ENCODE measurements at places on chromosomes 7 and 10.

GRCh38 chr10:89591796-89592271, 53.2 kb downstream of the PANK1 start:
- no peak for DNase-seq

DNA sequence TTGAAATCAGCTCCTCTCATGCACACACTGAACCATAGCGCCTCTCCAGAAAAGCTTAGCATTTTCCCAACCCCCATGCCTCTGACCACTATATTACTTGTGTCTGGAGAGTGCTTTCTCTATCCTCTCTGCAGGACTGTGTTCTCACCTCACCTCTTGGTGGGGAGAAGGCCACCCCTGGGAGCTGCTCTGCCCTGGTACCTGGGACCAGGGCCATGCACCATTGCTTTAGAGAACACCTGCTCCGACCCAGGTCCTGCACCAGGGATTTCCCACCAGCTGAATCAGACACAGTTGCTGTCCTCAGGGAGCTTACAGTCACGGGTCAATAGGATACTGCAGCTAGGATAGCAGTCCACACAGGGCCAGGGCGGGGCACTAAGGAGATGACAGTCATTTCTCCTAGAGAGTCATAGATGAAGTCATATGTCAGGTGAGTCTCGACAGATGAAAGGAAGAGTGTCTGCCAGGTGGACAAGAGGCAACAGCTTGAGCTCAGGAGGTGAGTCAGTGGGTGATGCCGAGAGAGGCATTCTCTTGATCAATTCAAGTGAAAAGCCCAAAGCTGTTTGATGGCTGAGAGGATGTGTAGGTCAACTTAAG, 619 bp upstream of the LMTK2 start:
- peak; percentile 40 for DNase-seq

DNA sequence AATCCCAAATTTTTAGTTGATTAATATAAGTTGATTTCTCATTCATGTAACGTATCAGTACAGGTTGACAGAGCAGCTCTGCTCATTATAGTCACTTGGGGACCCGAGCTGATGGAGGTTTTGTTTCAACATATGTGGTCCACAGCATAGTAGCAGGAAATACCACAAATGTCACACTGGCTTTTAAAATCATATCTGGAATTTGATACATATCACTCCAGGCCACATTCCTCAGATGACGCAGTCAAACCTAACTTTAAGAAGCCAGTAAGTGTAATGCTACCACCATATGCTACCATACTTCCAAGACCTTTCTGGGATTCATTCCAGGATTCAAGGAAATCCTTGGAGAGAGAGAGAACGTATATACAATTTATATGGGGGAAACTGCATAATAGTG, 156.3 kb downstream of the PHF14 start:
- DNase-seq, result no peak

GRCh38 chr7:147196481-147196880, 1079.9 kb downstream of the CNTNAP2 start:
- DNase-seq, result peak; percentile 51

DNA sequence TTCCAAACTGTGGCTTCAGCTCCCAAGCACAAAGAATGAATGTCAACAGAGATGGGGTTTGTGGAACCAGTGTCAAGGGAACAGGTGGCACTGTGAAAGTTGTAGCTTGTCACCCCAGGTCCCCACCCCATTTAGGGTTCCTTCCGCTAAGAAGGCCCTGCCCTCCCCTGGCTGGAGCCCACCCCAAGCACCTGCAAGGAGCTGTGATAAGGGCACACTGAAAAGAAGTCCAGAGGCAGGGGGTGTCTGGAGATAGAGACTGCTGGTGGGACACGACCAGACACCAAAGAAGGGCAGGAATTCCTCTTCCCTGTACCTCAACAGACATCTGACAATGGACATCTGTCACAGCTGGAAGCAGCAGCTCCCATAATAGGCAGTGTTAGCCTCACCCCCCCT, 4.5 kb downstream of the GRID1 start:
- DNase-seq, result no peak

DNA sequence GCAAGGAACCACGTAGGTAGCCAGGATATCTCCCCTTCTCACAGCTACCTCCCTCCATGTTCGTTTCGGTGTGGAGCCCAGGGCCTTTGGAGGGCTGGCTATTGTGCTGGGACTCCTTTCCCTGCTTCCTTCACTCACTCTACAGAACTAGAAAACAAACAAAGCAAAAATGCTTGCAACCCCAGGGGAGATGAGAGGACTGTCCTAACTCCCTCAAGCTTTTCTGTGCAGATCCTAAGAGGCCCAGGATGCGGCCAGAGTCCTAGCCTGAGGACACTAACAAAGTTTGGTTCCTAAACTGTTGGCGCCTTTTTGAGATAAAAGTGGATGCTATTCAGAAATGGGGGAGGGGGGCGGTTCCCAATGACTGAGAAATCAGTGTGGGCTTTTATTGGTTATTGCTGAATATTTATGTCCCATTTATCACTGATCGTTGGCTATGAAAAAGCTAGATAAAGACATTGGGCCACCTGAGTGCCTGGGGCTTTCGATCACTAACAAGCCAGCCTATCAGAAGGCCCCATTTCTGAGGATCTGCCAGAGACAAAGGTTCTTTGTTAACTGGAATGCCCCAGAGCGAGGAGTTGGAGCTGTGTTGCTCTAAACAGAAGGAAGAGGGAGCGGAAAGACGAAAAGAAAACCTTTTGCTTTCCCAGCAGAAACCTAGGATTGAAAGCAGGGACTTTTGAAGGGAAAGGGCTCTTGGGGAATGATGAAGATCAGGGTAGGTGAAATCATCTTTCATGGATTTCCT, 95.2 kb upstream of the EGR2 start:
- no peak for DNase-seq

GRCh38 chr7:28955718-28956607, 2.2 kb downstream of the TRIL start:
- DNase-seq, result peak; percentile 77

DNA sequence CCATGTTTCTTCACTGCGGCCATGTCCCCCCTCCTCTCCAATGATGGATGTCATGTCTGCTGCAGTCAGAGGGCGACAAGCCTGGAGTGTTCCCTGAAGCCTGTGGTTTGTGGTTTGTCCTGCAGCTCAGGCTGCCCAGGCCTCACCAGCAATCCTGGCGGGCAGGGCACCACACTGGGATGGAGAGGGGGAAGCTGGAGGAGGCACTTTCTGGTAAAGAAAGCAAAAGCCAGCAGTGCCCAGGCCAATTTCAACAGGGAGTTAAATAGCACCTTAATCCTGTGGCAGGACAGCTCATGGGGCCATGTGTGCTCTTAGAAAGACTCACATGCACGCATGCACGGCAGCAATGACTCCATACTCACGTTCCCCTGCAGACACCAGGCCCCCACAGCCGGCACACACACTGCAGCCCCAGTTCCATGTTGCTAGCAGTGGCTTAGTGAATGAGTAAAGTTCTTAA, 158.3 kb downstream of the EGFR start:
- DNase-seq, result no peak

DNA sequence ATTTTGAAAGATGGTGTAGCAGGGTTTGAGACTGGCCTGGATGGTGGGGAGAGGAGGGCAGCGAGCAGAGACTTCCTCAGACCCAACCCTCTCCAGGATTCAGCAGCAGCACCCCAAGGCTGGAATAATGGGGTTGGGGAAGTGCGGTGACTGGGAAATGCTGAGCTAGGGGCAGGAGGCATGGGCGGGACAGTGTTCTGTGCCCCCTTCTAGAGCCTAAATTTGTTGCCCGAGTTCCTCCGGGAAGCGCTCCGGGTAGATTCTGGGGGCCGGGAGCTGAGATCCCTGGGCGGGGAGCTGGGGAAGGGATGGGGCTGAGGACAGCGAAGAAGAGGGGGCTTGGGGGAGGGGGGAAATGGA, at the start of gene CHAT:
Gene CHAT (plus strand): TSS at position 156 of the 360 bp plus-strand sequence. CDS start 153 bp downstream, at position 309.
- no peak for DNase-seq

DNA sequence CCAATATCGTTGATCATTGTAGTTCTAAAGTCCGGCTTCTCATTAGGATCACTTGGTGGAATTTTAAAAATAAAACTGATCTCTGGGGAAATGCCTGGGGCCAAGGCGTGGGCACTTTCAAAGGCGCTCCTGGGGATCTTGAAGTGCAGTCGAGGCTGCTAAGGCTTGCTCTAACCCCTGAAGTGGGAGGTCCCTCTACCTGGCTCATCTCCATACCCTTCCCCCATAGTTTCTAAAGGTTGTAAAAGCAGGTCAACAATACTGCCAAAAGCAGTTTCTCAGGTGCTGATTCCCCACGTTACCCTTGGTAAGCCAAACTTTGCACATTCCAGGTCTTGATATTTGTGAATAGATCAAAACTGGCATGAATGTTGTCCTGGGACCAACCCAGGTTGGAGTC, 79.0 kb upstream of the SP8 start:
- DNase-seq, result no peak

DNA sequence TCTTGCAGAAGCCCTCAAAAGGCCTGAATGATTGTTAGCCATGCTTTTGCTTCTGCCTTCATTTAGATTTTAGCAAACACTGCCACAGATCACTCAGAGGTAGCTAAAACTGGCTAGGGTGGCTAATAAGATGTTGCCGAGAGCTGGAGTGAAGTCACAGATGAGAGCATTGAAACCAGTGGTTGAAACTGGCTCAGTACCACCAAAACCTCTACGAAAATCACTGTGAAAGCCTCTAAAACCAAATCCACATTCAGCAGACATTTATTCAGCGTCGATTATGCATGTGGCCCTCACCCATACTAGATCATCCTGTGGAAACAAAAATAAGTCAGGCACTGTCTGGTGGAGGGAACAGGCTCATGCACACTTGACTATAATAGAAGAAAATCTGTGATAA, 50.8 kb downstream of the PIK3CG start:
- no peak for DNase-seq

DNA sequence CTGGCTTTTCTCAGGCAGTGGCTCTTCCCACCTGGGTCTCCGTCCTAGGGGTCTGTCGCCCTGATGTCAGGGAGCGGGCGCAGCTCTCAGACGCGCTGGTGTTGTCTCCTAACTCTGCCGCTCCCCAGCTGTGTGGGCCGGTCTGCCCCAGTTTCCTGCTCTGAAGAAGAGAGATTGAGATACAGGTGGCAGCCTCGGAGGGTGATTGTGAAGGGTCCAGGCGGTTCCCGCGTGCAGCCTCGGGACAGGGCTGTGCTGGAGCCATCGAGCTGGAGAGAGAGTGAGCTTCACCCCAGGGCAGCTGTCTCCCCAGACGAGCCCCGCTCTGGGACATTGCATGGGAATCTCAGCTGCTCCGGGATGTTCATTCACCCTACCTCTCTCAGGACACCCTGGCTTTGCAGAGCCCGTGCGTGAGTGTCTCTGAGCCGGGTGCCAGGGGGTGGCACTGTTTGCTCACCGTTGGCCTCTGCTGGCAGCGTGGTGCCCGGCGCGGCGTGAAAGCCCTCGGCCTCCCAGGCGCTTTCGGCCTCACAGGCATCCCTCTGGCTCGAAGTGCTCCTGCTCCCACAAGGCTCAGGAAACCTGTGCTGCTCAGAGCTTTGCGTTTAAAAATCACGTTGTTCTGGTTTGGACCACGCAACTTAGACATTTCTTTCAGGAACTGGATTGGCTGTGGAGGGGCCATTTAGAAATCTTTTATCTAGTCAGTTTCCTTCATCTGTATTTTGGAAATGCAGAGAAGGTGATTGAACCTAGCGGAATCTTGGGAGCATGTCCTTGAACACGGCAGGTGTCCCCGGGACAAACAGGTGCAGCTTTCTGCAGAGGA, 33.8 kb upstream of the ZFAND2A start:
- peak; percentile 53 for DNase-seq

GRCh38 chr10:45461034-45461433, 87.0 kb downstream of the ALOX5 start:
- DNase-seq, result no peak

GRCh38 chr10:47020471-47020870, 109.2 kb downstream of the PTPN20 start:
- DNase-seq, result no peak

DNA sequence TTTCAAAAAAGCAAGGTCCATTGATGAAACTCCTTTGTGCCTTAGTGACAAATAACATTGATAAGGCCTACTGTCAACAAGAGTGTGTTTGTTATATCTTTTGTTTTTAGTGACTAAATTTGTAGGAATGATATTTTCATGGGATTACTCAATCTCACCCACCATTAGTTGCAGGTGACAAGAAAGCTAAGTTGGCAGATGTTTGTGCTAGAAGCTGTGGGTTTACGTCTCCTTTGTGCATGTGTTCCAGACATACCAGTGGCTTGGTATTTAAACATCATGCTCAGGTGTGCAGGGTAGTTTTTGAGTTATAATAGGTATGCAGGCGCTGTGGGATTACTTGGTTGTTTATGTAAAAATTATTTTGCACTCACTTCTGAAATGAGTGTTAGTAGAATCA, 178.6 kb downstream of the ANKRD30A start:
- DNase-seq, result no peak

GRCh38 chr7:127673902-127674301, 21.9 kb downstream of the SND1 start:
- no peak for DNase-seq

DNA sequence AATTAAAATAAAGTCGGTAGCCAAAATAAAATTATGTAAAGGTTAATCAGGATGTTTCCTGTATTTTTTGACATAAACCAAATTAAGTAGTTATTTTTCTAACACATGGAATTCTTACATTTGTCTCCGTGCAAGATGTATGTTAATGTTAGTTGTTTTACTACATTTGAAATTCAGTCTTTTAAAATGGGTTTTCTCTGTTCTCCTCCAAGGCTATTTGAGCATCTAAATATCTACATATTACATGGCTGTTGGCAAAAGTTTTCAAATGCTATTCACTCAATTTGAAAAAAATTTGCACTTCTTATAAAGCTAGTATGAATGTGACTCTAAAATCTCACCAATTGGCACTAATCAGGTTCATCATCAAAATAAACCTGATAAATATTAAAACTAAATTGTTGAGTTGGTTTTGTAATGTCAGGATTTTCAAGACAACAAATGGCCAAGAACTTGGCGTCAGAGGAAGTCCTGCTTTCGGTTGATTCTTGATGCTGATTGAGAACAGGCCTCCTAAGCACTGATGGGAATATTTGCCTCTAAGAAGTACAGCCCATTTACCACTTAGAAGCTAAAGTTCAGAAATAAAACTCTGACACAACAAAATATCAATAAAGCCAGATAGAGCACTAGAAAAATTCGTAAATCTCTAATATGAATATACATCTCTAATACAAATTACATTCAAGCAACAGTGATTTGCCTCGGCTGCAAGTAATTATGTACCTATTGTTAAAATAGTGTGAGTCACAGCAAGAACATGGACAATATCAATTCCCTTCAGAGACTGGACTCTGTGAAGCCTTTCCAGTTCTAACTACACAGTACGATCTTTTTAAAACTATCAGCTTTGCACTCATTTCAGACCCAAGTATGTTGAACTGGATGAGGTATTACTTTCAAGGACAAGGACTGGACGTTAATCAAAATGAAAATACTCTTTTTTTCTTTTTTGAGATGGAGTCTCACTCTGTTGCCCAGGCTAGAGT, 733.1 kb upstream of the C7orf33 start:
- DNase-seq, result no peak

GRCh38 chr7:101386558-101387231, 24.0 kb downstream of the COL26A1 start:
- DNase-seq, result no peak
